ENCODE measurements at places on chromosomes 3 and 15.

- DNase-seq = no peak
Measured at GRCh38 chr3:29312960-29313452, 32.1 kb downstream of the RBMS3 start.

DNA sequence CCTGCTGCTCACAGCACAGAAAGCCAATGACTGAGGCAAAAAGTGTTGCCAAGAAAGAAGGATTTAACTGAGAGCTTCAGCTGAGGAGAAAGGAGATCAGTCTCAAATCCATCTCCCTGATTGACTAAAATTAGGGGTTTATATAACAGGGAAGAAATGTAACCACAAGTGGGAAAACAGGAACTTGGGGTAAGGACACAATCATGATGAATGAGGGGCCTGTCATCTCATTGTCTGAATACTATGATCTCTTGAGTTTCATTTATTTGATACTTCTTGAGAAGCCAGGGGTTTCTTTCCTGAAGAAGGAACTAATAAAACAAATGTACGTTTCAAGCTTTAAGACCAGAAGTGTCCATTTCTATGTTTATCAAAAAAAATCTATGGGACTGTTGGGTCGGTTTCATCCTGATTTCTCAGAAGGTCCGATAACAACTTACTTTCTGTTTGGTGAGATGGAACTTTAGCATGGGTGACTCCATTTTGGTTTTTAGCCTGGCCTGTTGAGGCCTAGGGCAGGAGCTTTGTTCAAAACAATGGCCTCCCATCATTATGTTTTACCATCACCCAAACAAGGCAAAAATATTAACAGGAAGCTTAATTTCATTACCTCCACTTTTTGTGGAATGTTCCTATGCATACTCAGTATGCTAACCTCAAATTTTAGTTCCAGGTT is 76.6 kb upstream of the PIAS1 start:
- DNase-seq = no peak

- no peak for DNase-seq
Measured at GRCh38 chr15:77732514-77733335, 100.0 kb upstream of the LINGO1 start.

GRCh38 chr3:58639001-58639400 is 27.6 kb downstream of the FAM3D start:
- no peak for DNase-seq

GRCh38 chr3:181987736-181988135 is 276.0 kb downstream of the SOX2 start:
- DNase-seq = no peak

- peak; percentile 2 for DNase-seq
Measured at GRCh38 chr3:38573556-38573955, 75.9 kb downstream of the SCN5A start.

- DNase-seq = no peak
Measured at GRCh38 chr3:156334841-156335545, 214.6 kb downstream of the KCNAB1 start.

DNA sequence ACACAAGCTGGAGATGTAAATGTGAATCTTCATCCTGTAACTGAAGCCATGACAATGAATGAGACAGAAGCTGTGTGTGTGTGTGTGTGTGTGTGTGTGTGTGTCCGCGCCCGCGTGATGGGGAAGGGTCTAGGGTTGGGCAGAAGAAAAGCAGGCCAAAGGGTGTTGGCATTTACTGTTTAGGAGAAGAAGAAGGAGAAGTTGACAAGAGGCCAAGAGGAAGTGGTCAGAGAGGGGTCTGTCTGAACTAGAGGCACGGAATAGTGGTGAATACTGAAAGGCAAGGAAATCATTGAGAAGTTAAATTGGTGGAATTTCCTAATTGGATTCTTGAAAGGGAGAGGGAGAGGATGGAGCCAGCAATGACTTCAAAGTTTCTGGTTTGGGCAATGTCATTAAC is 5.6 kb upstream of the NCEH1 start:
- peak; percentile 25 for DNase-seq

- no peak for DNase-seq
Measured at GRCh38 chr3:171222995-171223394, 196.5 kb upstream of the SLC2A2 start.

Measured in hippocampal formation (tissue), 2 donors.